Activated naive CD8-positive, alpha-beta T cell treated with anti-CD3 and anti-CD28 coated beads, Interleukin-2, amount 10 ng/mL, durations not matched to agents 7 days and 5 days (primary cell): ENCODE measurements at places on chromosomes 11 and 22. TPM values are rescaled to one million over a fixed set of nuclear protein-coding genes. Genes with fewer than 3 reads are reported as not detected.

DNA sequence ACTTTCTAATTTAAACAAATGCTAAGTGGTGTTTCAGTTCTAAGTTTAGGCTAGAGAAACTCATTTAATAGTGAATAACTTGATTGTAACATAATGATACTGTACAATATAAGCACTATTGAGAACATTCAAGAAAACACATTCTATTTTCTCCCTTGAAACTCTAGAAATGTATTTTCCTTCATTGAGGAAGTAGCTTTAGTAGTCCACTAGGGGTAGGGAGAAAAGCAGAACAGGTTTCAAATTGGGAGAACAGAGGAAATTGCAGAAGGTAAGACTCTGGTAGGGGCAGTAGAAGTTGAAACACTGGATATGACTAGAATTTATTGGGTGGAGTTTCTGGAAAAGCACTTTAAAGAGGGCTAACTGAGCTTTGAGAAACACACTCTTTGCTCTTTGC lies 31.6 kb upstream of the MPPED2 start:
- H3K36me3 ChIP-seq, result no peaks in the 10 kb centered on the region
- no peak for DNase-seq
- H3K27ac ChIP-seq, result no peak overlapping the region
- peaks cover 1% of the 10 kb centered on the region for H3K4me1 ChIP-seq

GRCh38 chr11:132874638-132875037 lies 657.7 kb downstream of the OPCML start:
- no peak overlapping the region for H3K27ac ChIP-seq
- DNase-seq, result no peak
- H3K36me3 ChIP-seq, result no peaks in the 10 kb centered on the region
- no peaks in the 10 kb centered on the region for H3K27me3 ChIP-seq
- peaks cover 3% of the 10 kb centered on the region for H3K4me1 ChIP-seq

DNA sequence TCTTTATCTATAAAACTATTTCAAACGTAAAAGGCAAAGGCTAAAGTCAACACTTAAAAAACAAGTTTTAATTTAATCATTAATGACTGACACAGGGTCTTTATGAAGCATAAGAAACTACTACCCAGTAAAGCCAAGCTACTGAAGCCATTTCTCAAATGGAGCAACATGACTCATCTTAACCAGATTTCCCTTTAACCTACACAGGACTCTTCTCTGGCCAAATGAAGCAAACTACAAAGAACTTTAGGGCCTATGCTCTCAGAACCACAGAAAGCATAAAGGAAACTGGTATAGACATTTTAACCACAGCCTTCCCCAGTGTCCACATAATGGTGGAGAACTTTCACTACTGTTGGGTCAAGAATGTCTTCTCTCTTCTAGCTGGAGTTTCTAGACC lies 34.7 kb downstream of the ALG9 start:
- H3K4me3 ChIP-seq, result no peak overlapping the region
- H3K4me1 ChIP-seq, result peaks cover 21% of the 10 kb centered on the region
- peaks cover 31% of the 10 kb centered on the region for H3K36me3 ChIP-seq
- no peak for DNase-seq
- no peaks in the 10 kb centered on the region for H3K27me3 ChIP-seq

- peaks cover 36% of the 10 kb centered on the region for H3K4me1 ChIP-seq
- DNase-seq, result no peak
- no peak overlapping the region for H3K4me3 ChIP-seq
- H3K36me3 ChIP-seq, result peaks cover 44% of the 10 kb centered on the region
These were observed 6.6 kb downstream of the EEF1G start for GRCh38 chr11:62567018-62567633.

- H3K27ac ChIP-seq, result no peak overlapping the region
- no peak for DNase-seq
These were observed 53.4 kb downstream of the FAM181B start for GRCh38 chr11:82680252-82680651.

- H3K4me3 ChIP-seq, result no peak overlapping the region
- H3K27ac ChIP-seq, result no peak overlapping the region
- no peaks in the 10 kb centered on the region for H3K27me3 ChIP-seq
- DNase-seq, result no peak
These were observed 8.6 kb downstream of the GRIA4 start for GRCh38 chr11:105618343-105618955.

DNA sequence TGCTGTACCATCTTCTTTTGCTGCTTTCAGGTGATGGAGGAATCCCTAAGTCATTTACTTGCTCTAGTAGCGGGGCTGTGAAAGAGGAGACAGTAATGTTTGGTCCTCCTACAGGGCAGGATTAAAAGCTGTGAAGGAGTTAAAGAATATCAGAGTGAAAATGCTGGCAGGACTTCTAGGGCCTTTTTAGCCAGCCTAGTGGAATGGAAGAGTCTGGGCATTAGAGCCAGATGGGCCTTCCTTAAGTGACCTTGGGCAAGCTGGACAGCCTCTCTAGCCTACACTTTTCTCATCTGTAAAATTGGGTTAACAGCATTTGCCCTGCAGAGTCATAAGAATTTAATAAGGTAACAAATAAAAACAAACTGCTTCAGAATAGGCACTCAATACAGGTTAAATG lies 114.7 kb downstream of the RBFOX2 start:
- peaks cover 11% of the 10 kb centered on the region for H3K4me1 ChIP-seq
- H3K4me3 ChIP-seq, result no peak overlapping the region
- DNase-seq, result no peak
- H3K36me3 ChIP-seq, result no peaks in the 10 kb centered on the region
- peaks cover 4% of the 10 kb centered on the region for H3K27me3 ChIP-seq

- H3K4me3 ChIP-seq, result peak within 1 kb of the TSS; percentile 91
- peak within 1 kb of the TSS; percentile 87 for H3K27ac ChIP-seq
- H3K36me3 ChIP-seq, result peaks cover 4% of the 10 kb centered on the region
- peak; percentile 79 for DNase-seq
- peaks cover 26% of the 10 kb centered on the region for H3K4me1 ChIP-seq
- peaks cover 10% of the 10 kb centered on the region for H3K27me3 ChIP-seq
These were observed at the start of gene ATXN10 for GRCh38 chr22:45671783-45672563. Gene ATXN10 (plus strand): TSS chr22:45671834. CDS start chr22:45672064, 230 bp downstream.

GRCh38 chr11:75850787-75851186 lies 35.8 kb downstream of the UVRAG start:
- H3K4me3 ChIP-seq, result no peak overlapping the region
- H3K4me1 ChIP-seq, result peaks cover 12% of the 10 kb centered on the region

DNA sequence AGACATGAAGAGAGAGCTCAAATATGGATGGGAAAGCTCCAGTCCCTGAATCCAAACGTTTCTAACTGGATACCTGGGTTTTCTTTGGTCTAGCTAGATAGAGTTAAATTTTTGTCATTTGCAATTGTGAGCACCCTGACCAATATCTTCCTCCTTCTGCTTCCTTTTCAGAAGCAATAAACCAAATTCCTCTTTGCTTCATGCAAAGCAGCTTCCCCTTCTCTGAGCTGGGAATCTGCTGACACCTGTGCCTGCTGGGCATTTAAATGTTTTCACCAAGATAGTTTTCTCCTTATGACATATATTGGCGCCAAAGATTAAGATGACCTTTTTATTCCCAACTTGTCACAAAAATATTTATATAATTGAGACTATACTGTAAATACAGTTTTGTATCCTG lies 27.9 kb upstream of the PAK1 start:
- no peaks in the 10 kb centered on the region for H3K4me1 ChIP-seq
- peaks cover 19% of the 10 kb centered on the region for H3K27me3 ChIP-seq
- no peaks in the 10 kb centered on the region for H3K36me3 ChIP-seq
- no peak for DNase-seq

DNA sequence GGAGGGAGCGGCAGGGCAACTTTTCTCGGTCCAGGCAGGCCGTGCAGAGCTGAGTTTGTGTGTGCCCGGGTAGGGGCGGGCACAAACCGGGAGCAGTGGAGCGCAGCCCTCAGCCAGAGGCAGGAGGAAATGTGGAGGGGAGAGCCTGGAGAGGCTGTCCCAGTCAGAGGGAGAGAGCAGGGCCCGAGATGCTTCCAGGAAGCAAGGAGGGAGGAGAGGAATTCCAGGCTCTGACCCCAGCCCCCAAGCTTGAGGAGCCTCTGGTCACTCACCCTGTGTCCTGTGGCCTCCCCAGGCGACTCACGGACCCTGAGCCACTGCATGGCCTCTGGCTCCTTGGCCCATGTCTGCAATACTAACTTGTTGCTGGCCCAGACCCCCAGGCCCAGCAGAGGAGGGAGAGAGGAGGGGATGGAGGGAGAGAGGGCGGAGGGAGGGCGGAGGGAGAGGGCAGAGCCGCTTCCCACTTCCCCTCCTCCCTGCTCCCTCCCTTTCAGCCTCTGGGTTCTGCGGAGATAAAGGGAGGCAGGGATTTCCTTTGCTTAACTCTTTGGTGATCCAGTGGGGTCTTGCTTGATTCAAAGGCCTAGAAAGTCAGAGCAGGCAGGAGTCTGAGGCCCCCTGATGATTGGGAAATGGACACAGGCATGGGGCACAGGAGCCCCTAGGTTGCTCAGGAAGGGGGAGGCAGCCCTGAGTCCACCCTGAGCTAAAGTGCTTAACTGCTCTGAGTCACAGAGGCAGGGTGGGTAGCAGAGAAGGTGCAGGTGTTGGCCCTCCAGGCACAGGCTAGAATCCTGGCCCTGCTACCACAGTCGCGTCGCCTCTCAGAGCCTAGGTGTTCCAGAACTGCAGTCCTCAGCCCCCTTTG lies at the start of gene C1QTNF6:
Gene C1QTNF6, minus strand, starts transcription at position 357 of the 871 bp plus-strand sequence. Its CDS starts 34 bp downstream, at position 323.
- H3K4me3 ChIP-seq, result peak within 1 kb of the TSS; percentile 30
- peaks cover 10% of the 10 kb centered on the region for H3K36me3 ChIP-seq
- H3K27ac ChIP-seq, result peak within 1 kb of the TSS; percentile 69
- peak; percentile 34 for DNase-seq

DNA sequence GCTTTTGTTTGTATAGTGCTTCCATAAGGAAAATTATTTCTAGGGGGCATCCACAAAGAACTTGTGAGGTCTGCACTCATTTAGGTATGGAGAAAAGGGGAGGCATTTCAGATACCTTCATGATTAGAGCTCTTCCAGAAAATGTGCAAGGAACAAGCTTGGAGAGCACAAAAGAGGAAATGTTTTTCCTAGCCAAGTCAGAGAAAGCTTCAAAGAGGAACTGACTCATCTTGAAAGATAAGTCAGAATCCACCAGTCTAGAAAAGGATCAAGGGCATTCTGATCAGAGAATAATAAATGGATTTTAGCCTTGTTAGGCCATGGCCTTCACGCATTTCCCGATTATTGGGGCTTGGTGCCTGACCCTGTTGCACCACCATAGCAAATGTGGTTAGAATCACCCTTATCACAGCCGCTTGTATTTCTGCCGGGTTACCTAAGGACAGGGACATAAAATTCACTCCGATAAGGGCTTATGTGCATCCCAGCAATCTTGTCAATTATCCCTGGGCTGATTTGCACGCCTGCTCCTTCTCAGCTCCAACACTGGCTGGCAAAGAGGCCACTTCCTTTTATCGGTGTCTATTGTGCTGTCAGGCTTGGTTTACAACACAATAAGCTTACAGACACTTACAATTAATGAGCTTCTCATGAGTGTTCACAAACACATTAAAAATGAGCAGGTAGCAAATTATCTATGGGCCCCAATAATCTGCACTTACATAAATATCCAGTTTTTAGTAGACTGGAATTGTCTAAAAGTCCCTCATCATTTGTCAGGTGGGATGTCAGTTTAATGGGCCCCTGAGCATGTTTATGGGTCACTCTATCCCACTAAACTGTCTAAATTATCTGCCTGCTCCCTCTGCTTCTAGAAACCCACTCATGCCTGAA lies 613.5 kb downstream of the SOX6 start:
- H3K27me3 ChIP-seq, result peaks cover under 1% of the 10 kb centered on the region
- H3K27ac ChIP-seq, result no peak overlapping the region
- H3K36me3 ChIP-seq, result no peaks in the 10 kb centered on the region
- H3K4me3 ChIP-seq, result no peak overlapping the region
- H3K4me1 ChIP-seq, result no peaks in the 10 kb centered on the region
- DNase-seq, result no peak

GRCh38 chr11:28684011-28684586 lies 575.9 kb downstream of the METTL15 start:
- no peaks in the 10 kb centered on the region for H3K27me3 ChIP-seq
- H3K27ac ChIP-seq, result no peak overlapping the region
- DNase-seq, result no peak

DNA sequence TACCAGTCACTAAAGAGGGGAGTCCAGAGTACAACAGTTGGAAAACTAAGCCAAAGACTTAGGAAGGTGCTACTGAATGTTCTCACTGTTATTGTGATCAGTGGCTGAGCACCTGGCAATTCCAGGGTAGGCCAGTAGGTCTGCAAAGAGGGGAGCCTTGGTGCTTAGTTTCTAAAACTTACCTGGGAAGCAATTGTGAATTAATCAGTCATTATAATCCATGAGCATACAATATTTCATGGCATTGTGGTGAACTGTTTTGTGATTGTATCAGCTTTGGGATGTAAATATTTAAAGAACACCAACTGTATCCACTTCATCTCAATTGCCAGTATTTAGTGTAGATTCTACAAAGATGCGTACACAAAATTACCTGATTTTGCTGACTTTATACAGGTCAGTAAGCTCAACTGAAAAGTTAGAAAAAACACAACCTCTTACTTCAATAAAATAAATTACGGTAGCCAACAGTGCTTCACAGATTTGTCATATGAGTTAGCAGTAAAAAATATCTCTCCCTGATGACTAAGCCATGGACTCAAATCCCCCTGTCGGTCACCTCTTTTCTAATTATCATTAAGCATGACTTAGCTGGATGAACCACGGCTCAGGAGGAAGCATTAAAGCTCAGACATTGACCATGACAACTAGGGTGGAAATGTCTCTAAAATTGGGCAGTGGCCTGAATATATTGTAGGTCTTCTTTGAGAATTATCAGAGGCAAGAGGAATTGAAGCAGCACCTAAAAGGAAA lies 30.8 kb upstream of the SORL1 start:
- H3K36me3 ChIP-seq, result peaks cover 6% of the 10 kb centered on the region
- no peak for DNase-seq
- H3K4me1 ChIP-seq, result peaks cover 45% of the 10 kb centered on the region
- H3K27me3 ChIP-seq, result no peaks in the 10 kb centered on the region

DNA sequence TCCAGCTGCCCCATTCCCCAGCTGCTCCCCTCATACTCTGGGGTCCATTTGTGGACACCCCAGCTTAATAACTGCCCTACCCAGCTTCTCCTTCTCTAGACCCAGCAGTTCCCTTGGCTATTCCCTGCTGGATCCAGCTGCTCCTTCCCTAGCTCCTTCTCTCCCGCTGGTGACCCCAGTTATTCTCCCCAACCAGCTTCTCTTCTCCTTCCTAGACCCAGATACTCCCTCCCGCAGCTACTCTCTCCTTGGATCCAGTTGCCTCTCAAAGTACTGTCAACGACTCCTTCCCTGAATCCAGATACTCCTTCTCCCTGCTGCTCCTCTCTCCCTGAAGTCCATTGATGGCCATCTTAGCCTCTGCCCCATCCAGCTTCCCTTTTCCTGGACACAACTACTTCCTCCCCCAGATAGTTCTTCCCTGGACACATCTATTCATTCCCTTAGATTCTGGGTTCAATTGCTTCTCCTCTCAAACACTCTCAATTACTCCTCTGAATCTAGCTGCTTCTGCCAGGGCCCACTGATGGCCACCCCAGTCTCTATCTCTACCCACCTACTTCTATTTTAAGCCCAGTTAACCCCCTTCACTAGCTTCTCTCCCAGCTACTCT lies 11.6 kb downstream of the SELENOM start:
- peaks cover 12% of the 10 kb centered on the region for H3K36me3 ChIP-seq
- DNase-seq, result no peak
- H3K4me3 ChIP-seq, result no peak overlapping the region
- no peak overlapping the region for H3K27ac ChIP-seq
- no peaks in the 10 kb centered on the region for H3K4me1 ChIP-seq

- no peak for DNase-seq
- H3K4me3 ChIP-seq, result no peak overlapping the region
- no peaks in the 10 kb centered on the region for H3K27me3 ChIP-seq
- no peak overlapping the region for H3K27ac ChIP-seq
- peaks cover 29% of the 10 kb centered on the region for H3K36me3 ChIP-seq
These were observed 54.4 kb downstream of the DGCR2 start for GRCh38 chr22:19067696-19068348.

Gene OR51B2
- not detected for total RNA-seq

Gene SLC22A9
- total RNA-seq, result not detected

Gene PGM2L1
- total RNA-seq, result 8.6 TPM

Gene C11orf87
- not detected for total RNA-seq

Gene BLID
- not detected for total RNA-seq

Gene USH1C
- not detected for total RNA-seq

Gene SAA1
- not detected for total RNA-seq

Gene EMID1
- total RNA-seq, result not detected

Gene KRTAP5-7
- total RNA-seq, result not detected
